Karpas-422 (cell line): ENCODE measurements at places on chromosomes 4 and X.

DNA sequence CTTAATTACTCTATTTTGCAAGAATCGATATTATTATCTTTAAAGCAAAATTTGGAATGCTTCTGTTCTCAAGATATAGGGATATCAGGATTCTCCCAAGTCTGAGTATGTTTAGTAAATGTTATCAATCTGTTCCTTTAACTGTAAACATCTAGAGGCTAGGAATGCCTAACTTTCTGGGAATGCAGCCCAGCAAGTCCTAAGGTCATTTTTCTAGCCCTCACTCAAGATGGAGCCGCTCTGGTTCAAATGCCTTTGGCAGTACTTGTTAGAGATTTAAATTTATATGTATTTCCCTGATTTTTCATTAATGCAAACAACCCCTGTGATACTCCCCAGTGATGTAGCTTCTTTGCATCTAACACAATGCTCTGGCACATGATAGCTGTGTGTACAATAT is 623.8 kb upstream of the LCORL start:
- no peak for DNase-seq
- H3K4me1 ChIP-seq: no peaks in the 10 kb centered on the region
- no peaks in the 10 kb centered on the region for H3K27me3 ChIP-seq
- H3K4me3 ChIP-seq: no peak overlapping the region

DNA sequence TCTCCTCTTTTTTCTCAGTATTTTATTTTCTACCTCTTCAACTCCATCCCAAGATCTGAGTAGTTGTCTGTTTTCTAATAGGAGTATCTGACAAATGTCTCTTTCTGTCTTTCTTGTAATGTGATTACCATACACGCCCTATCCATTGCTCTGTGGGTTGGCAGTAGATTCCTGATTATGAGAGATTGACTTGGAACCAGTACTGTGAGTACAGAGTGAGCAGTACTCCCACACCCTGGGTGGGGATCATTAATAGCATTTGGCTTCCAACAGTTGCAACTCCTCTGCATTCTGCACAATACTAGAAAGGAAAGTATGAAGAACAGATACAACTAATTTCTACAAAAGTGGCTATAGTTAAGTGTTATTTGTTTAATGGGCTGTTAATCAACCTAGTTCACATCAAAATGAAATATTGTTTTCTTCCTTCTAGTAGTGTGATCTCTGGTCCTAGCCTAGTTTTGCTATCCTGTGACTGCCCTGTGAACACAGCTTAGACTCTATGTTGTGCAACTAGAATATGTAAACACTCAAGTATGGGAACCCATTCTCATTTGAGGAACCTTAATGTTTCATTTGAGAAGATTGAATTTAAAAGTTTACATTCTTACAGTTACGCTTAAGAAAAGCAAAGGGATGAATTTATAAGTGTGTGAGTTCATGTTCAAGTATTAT is 112.9 kb downstream of the PTPN13 start:
- no peak overlapping the region for H3K4me3 ChIP-seq
- DNase-seq: no peak
- H3K36me3 ChIP-seq: no peaks in the 10 kb centered on the region
- no peaks in the 10 kb centered on the region for H3K4me1 ChIP-seq

DNA sequence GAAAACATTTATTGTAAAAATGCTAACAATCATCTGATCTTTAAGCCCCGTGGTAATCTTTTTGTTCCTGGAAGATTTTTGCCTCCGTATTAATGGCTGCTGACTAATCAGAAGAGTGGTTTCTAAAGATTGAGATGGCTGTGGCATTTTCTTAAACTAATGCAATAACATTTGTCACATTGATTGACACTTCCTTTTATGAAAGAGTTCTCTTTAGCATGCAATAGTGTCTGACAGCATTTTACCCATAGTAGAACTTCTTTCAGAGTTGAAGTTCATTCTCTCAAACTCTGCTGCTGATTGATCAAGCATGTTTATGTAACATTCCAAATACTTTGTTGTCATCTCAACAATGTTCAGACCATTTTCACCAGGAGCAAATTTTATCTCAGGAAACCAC is 26.8 kb upstream of the UGT2B4 start:
- H3K36me3 ChIP-seq: no peaks in the 10 kb centered on the region
- no peaks in the 10 kb centered on the region for H3K27me3 ChIP-seq

GRCh38 chrX:9681422-9681821 is 84.2 kb downstream of the GPR143 start:
- H3K4me1 ChIP-seq: peaks cover 5% of the 10 kb centered on the region
- H3K36me3 ChIP-seq: no peaks in the 10 kb centered on the region
- H3K4me3 ChIP-seq: no peak overlapping the region
- DNase-seq: no peak

- no peaks in the 10 kb centered on the region for H3K4me1 ChIP-seq
- H3K36me3 ChIP-seq: no peaks in the 10 kb centered on the region
- H3K27me3 ChIP-seq: no peaks in the 10 kb centered on the region
Measured at GRCh38 chr4:80731436-80731835, 299.1 kb upstream of the BMP3 start.

- H3K27me3 ChIP-seq: no peaks in the 10 kb centered on the region
- H3K27ac ChIP-seq: no peak overlapping the region
- no peak for DNase-seq
- H3K36me3 ChIP-seq: no peaks in the 10 kb centered on the region
Measured at GRCh38 chr4:104524591-104524990, 29.9 kb upstream of the CXXC4 start.

DNA sequence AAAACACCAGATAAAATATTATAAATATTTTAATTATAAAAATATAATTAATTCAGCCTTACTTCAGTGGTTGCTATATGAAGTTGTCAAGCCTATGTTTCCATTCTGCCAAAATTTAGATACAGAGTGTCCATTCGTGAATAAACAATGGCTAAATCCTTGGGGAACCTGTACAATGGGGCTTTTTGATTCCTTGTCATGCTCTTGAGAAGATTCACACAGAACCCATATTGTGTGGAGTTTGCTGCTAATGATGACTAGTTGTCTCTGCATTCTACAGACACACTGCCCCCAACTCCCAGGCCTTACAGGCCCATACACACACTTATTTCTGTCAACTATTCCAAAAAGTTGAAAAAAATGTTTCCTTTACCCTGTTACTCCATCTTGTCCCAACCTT is 33.4 kb upstream of the MAGEC2 start:
- H3K36me3 ChIP-seq: no peaks in the 10 kb centered on the region
- H3K27me3 ChIP-seq: no peaks in the 10 kb centered on the region
- DNase-seq: no peak
- H3K4me1 ChIP-seq: no peaks in the 10 kb centered on the region

GRCh38 chr4:139085141-139085540 is 69.6 kb downstream of the NOCT start:
- peaks cover 33% of the 10 kb centered on the region for H3K4me1 ChIP-seq
- DNase-seq: no peak
- H3K4me3 ChIP-seq: peak overlapping the region; percentile 98
- peak overlapping the region; percentile 93 for H3K27ac ChIP-seq
- H3K36me3 ChIP-seq: peaks cover 2% of the 10 kb centered on the region; the same call in 1 of the 2 replicates
- no peaks in the 10 kb centered on the region for H3K27me3 ChIP-seq

- H3K4me3 ChIP-seq: no peak overlapping the region
- no peaks in the 10 kb centered on the region for H3K36me3 ChIP-seq
- no peak for DNase-seq
- H3K27ac ChIP-seq: no peak overlapping the region
- H3K27me3 ChIP-seq: no peaks in the 10 kb centered on the region
Measured at GRCh38 chrX:13923845-13924244, 105.8 kb downstream of the GEMIN8 start.

GRCh38 chr4:100881283-100881682 is 363.5 kb upstream of the EMCN start:
- no peaks in the 10 kb centered on the region for H3K4me1 ChIP-seq
- no peak overlapping the region for H3K27ac ChIP-seq
- H3K27me3 ChIP-seq: no peaks in the 10 kb centered on the region
- no peak for DNase-seq
- no peak overlapping the region for H3K4me3 ChIP-seq

- no peaks in the 10 kb centered on the region; the same call in 1 of the 2 replicates for H3K4me1 ChIP-seq
- no peaks in the 10 kb centered on the region for H3K36me3 ChIP-seq
- no peak for DNase-seq
- no peak overlapping the region for H3K27ac ChIP-seq
Measured at GRCh38 chr4:7075962-7076695, 8.3 kb upstream of the GRPEL1 start.

GRCh38 chr4:118206627-118207026 is 146.2 kb downstream of the PRSS12 start:
- DNase-seq: no peak
- no peaks in the 10 kb centered on the region for H3K4me1 ChIP-seq
- H3K4me3 ChIP-seq: no peak overlapping the region
- H3K27ac ChIP-seq: no peak overlapping the region

- DNase-seq: no peak
- H3K4me1 ChIP-seq: no peaks in the 10 kb centered on the region
- no peak overlapping the region for H3K4me3 ChIP-seq
- no peaks in the 10 kb centered on the region for H3K36me3 ChIP-seq
Measured at GRCh38 chrX:46407753-46408130, 137.5 kb downstream of the ZNF674 start.

DNA sequence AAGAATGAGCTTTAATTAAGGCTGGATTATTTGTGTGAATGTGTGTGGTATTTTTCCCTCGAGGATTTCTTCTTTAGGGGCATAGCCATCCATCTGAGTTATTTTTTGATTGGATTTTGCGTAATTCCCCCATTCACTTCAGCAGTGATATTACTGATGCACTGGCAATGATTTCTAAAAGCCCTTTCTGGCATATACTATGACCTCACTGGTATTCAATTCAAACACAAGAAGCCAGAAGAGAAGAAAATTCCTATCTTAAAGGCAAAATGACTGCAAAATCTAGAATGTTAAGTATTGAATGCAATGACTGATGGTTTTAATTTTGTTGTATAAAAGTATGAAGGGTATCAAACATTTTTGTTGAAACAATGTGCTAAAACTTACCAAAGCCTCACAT is 71.1 kb upstream of the DDIT4L start:
- no peak overlapping the region for H3K4me3 ChIP-seq
- H3K4me1 ChIP-seq: no peaks in the 10 kb centered on the region
- no peak overlapping the region for H3K27ac ChIP-seq
- no peaks in the 10 kb centered on the region for H3K36me3 ChIP-seq
- no peak for DNase-seq

DNA sequence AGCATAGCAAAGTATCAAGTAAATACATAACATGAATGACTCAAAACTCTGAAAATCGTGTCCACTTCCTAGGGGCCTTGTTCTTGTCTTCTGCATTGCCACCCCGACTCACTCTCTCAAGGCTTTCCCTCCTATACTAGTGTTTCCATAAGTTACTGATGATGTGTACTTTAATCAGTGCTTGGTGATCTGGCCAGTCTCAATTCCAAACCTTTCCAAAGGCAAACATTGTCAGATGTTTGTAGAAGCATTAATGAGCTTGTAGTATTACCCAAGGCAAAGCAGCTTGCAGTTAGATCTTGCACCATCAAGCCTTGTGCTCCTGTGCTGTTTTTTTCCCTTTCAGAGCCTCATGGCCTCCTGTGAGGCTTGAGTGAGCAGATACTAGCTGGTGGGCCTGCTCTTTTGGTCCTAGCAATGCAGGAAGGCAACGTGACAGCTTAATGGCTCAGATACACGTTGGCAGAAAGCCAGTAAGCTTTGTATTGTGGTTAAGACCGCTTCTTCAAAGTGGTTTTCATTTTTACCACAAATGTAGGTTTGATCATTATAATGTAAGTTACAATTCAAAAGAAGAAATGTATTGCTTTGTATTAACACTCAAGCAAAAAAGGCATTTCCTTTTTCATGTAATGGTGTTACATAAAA is 51.8 kb downstream of the RBPJ start:
- no peaks in the 10 kb centered on the region for H3K36me3 ChIP-seq
- peak; percentile 65 for DNase-seq
- H3K4me3 ChIP-seq: no peak overlapping the region
- H3K27ac ChIP-seq: no peak overlapping the region

- H3K27me3 ChIP-seq: no peaks in the 10 kb centered on the region
- H3K27ac ChIP-seq: no peak overlapping the region
- H3K36me3 ChIP-seq: no peaks in the 10 kb centered on the region
- H3K4me1 ChIP-seq: no peaks in the 10 kb centered on the region
- no peak for DNase-seq
Measured at GRCh38 chr4:151489462-151490203, 80.7 kb downstream of the FHIP1A start.

GRCh38 chr4:81922313-81922712 is 450.6 kb upstream of the RASGEF1B start:
- H3K36me3 ChIP-seq: no peaks in the 10 kb centered on the region
- H3K4me1 ChIP-seq: no peaks in the 10 kb centered on the region
- no peaks in the 10 kb centered on the region for H3K27me3 ChIP-seq
- no peak for DNase-seq
- no peak overlapping the region for H3K27ac ChIP-seq

GRCh38 chr4:55439023-55439422 is 43.3 kb downstream of the TMEM165 start:
- H3K4me1 ChIP-seq: no peaks in the 10 kb centered on the region
- no peaks in the 10 kb centered on the region for H3K27me3 ChIP-seq
- H3K27ac ChIP-seq: no peak overlapping the region
- no peak for DNase-seq

- H3K27ac ChIP-seq: no peak overlapping the region
- no peak overlapping the region for H3K4me3 ChIP-seq
- H3K4me1 ChIP-seq: peaks cover 13% of the 10 kb centered on the region
- peaks cover 23% of the 10 kb centered on the region; the same call in 1 of the 2 replicates for H3K36me3 ChIP-seq
- no peaks in the 10 kb centered on the region for H3K27me3 ChIP-seq
Measured at GRCh38 chrX:47148946-47149345, 3.9 kb downstream of the RBM10 start.

GRCh38 chr4:40617872-40618271 is 11.8 kb downstream of the RBM47 start:
- peaks cover 13% of the 10 kb centered on the region for H3K4me1 ChIP-seq
- H3K4me3 ChIP-seq: no peak overlapping the region
- H3K27ac ChIP-seq: no peak overlapping the region
- H3K36me3 ChIP-seq: no peaks in the 10 kb centered on the region
- DNase-seq: no peak

DNA sequence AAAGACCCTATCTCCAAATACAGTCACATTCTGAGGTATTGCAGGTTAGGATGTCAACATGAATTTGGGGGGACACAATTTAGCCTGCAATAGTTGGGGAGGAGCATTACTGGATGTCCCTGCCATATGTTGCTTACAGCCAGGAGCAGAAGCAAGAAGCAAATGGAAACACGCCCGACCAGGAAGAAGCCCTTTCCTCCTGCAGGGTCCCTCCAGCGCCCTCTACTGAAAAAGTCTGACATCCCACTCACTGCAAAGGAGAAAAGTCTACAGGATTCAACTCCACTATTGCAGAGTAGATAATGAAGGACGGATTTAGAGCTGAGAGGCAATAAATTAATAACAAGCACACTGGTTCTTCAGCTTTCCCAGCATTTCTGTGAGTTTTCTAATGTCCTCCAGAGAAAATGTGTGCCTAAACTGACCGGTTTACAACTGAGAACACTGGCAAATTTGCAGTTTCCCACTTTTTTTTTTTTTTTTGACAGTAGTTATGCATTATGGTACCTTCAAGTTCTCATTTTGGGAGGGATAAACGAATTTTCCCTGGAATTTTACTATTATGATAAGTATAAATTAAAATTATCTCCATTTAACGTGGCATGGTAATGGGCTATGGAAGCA is 31.7 kb downstream of the COQ2 start:
- H3K27me3 ChIP-seq: no peaks in the 10 kb centered on the region
- no peaks in the 10 kb centered on the region for H3K36me3 ChIP-seq
- DNase-seq: peak; percentile 84
- H3K4me1 ChIP-seq: peaks cover 4% of the 10 kb centered on the region
- no peak overlapping the region for H3K27ac ChIP-seq
